ENCODE measurements at places on chromosomes 11 and 22.

DNA sequence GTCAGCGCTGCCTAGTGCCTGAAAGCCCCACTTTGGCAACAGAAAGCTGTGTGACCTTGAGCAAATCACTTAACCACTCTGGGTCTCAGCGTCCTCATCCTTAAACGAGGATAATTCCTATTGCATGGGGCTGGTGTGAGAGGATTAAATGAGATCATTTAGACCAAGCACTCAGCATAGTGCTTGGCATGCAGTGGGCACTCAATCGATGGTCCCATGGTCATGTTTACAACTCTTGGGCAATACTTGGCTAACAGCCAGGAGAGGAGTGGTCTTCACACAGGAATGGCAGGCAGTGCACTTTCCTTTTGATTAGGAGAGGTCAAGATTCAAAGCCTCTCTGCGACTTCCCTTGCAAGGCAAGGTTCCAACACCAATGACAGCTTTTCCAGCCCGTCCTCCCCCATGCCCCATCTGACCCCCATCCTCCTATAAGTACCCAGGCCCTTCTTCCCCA lies 14.1 kb downstream of the TNKS1BP1 start:
- no peak for DNase-seq

GRCh38 chr22:20135265-20135664 lies 3.7 kb downstream of the ZDHHC8 start:
- DNase-seq, result no peak

- DNase-seq, result no peak
These were observed 60.6 kb upstream of the HSD17B12 start for GRCh38 chr11:43619863-43620505.

DNA sequence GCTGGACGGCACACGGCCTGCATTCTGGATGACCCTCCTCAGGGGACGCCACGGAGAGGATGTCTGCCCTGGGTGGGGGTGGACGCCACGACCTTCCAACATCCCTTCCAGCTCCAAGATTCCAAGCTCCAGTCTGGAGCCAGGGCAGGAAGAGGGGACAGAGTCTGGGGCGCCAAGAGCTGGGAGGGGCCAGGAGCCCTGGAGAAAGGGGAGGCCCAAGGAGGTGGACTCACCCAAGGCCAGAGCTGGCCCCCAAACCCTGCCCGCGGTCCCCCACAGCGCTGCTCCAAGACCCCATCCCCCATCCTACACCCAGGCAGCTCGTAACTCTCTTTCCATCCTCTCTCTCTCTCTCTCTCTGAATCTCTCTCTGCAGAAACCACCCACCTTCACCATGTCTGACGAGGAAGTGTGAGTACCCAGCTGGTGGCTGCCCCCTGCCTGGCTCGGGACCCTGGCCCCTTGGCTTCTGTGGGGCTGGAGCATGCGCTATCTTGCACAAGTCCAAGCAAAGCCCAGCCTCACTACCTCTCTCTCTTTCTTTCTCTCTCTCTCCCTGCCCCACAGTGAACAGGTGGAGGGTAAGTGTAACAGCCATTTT lies 3.1 kb downstream of the TNNT3 start:
- no peak for DNase-seq

DNA sequence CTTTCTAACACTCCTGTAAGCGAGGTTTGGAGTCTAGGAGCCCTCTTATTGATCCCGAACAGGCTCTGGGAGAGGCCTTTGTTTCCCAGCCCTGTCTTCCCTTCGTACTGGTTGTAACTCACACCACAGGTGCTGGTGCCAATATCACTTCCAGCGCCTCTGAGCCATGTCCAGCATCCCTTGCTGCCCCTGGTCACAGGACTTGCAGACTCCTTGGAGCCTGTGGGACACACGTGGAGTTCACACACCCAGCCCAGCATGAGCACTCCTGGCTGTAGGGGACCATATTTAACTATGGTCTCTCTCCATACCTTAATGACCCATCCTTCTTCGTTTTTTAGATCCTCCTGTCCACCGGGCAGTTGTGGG lies 2.2 kb downstream of the ZBTB16 start:
- DNase-seq, result no peak

- no peak for DNase-seq
These were observed 434.4 kb downstream of the METTL15 start for GRCh38 chr11:28542561-28542960.

DNA sequence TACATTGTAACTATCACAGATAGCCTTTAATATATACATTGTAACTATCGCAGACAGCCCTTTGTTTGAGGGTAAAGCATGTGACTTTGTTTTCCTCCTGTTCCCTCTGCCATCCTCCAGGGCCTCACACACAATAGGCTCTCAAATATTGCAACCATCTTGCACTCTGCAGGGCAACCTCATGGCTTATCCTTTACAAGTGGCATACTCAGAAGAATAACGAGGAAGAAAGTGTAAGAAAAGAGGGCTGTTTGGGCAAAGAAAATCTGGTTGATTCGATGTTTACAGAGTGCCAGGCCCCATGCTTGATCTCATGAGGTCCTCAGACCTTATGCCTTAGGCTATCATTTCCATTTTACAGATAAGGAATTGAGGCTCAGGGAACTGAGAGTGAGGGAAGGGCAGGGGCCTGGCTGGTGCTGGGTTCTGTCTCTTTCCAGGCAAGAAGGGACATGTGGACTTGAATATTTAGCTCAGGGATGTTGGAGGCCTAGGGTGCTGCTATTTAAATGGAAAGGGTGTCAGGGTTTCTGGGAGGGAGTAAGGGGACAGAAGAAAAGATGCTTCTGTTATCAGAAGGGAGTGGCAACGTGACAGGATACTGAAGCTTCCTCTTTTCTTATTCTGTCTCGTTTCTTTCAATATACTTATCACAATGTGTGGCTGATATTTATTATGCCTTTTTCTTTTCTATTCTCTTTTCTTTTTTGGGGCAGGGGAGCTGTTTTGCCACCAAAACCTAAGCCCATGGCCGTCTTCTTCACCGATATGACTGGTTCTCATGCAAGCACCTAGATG lies 1.1 kb upstream of the SAMM50 start:
- no peak for DNase-seq

DNA sequence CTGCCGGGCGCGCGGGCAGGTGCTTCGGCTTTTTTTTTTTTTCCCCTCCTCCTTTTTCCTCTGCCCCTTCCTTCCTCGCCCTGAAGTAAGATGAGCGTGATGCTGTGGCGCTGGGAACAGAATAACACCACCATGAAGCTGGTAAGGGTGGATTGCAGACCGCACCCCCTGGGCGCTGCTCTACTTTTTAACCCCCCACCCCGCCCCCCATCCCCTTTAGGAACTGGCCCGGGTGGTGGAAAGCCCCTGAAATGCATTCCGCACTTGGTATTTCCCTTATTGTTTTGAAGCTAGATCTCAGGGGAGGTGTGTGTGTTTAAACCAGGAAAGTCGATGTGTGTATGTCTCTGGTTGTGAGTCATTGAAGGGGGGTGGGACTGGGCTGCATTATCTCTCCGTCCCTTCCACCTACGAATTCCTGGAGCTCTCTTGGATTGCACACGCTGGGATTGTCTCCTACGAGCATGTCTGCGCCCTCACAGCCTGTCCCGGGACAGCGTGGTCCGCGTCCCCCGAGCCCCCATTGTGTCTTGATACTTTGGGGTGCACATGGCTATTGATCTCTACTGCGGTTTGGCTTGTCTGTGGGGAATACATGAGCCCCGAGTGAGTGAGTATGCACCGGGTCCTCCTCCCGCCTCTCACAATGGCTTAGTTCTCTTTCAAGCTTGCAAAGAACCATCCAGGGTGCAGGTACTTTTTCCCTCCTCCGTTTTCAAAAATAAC lies 64.9 kb downstream of the NAV2 start:
- no peak for DNase-seq

DNA sequence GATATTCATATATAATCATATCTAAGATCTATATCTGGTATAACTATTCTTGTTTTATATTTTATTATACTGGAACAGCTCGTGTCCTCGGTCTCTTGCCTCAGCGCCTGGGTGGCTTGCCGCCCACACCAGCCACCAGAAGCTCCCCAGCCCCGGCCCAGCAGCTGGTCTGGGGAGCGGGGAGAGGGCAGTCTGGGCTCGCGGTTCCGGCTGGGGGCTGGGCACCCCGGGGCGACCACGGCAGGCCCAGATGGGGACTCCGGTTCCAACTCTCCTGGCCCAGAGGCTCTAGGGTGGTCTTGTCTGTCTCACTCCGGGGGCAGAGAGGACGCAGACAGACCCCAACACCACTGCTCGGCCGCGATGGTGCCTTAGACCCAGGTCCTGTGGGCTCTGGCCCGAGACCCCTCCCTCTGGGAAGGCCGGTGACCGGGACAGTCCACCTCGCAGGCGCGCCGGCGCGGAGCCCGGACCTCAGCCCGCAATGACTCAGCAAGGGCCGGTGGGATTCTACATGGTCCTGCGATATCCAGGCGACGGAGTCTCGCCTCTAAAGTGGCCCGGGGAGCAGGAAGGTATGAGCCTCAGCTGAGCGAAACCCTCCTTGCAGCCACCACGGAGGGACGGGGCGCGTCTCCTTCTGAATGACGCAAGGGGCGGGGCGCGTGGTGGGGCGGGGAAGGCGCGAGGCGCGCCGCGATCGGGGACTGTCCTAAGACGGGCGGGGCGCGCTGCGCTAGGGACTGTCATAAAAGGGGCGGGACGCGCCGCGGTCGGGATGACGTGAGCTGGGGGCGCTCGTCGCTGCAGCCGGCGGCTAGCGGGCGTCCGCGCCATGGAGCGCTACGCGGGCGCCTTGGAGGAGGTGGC lies at the start of gene DGCR6:
TSS of gene DGCR6 (plus strand) at position 781 of the 870 bp plus-strand sequence. CDS start at position 836, 55 bp downstream.
- DNase-seq, result no peak

GRCh38 chr11:44310463-44311272 lies 729 bp upstream of the ALX4 start:
- DNase-seq, result no peak

- DNase-seq, result peak; percentile 19
These were observed 143.2 kb downstream of the BBOX1 start for GRCh38 chr11:27183672-27184457.

DNA sequence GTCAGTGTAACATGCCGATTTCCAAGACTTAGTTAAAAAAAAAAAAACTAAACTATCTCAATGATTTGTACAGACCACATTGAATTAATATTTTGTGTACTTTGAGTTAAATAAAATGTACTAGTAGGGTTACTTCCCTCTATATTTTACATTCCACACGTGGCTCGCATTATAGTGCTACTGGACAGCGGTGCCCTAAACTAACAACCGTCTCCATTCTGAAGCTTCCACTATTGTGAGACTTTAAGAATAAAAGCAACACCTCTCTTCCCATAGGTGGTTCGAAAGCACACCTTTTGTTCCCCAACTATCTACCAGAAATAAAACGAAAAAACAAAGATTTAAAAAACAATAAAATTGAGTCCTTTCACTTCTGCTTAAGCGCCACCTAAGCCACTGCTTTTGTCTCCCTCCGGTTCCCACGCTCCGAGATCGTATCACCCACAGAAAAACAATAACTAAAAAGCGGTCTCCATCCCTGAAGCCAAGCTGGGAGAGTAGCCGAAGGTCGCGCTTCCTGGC lies 380 bp upstream of the TTC17 start:
- no peak for DNase-seq

DNA sequence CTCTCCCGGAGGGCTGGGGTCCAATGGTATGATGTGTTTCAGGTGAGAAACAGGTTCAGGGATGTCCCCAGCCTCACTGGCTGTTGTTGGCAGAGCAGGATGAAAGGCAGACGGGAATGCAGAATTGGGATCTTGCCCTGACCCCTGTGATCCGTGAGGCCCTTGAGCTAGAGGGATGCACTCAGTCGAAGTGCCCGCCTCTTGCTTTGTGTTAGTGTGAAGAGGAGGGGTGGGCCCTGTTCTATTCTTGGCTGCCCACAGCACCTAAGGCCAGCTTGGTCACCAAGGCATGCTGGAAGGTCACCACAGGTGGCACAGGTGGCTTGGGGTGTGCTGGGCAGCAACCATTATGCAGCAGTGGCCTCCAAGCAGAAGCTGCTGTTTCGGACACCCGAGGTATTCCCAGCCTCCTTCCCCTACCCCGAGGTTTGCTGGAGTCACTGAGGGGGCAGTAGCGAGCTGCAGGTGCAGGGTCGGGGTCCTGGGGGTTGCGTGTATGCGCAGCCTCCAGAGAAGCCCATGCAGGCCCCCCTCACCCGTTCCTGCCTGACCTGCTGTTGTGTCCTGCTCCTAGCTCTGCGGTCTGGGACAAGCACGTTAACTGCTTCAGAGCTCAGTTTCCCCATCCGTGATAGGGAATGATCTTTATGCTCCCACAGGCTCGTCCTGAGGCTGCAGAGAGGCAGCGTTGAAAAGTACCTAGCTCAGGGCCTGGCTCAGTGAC lies 13.0 kb downstream of the LRP5 start:
- no peak for DNase-seq

DNA sequence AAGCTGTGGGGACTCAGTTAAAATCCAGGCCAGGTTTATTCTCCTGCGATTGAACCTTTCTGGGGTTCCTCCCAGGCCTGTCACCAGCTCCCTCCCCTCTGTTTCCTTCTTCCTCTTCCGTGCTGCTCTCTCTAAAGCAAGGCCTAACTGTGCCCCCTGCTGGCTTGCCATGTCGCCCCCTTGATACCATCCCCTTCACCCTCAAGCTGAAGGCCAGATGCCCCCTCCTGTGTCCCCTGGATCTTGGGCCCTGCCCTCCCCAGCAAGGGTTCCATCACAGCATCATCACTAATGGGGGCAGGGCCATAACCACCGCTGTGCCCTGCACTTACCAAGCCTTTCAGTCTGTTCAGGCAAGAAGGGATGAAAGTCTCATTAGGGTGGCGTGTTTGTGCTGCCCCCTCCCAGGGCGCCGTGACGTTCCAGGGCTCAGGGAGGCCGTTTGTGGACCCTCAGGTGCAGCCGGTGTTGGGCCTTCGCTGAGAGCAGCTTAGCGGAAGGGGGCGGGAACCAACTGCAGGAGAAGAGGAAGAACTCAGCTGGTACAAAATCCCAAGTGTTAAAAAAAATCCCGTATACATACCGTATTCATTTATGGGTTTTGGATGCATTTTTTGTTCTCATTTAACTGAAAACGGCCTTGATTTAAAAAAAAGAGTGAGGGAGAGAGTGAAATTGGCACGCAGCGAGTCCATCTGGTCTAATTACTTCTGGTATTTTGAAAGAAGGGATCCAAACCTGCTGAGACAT lies 69.9 kb downstream of the MPPED1 start:
- DNase-seq, result no peak

- no peak for DNase-seq
These were observed 389.2 kb downstream of the SHANK2 start for GRCh38 chr11:70863186-70863585.

GRCh38 chr11:99952816-99953215 lies 734.3 kb upstream of the ARHGAP42 start:
- no peak for DNase-seq

- DNase-seq, result no peak
These were observed 826.3 kb downstream of the DLG2 start for GRCh38 chr11:84800755-84801346.

GRCh38 chr11:44920451-44920850 lies 30.2 kb downstream of the TP53I11 start:
- no peak for DNase-seq

- no peak for DNase-seq
These were observed 681 bp upstream of the ARHGEF12 start for GRCh38 chr11:120335556-120335907.

- no peak for DNase-seq
These were observed 1058.2 kb downstream of the LRRC4C start for GRCh38 chr11:40401132-40401853.

GRCh38 chr11:74570266-74571061 lies 21.9 kb upstream of the POLD3 start:
- peak; percentile 20 for DNase-seq

GRCh38 chr11:120241277-120241676 lies 1.3 kb downstream of the POU2F3 start:
- no peak for DNase-seq

GRCh38 chr11:9905501-9905951 lies 241.6 kb downstream of the SWAP70 start:
- no peak for DNase-seq

- peak; percentile 88 for DNase-seq
These were observed 58.3 kb downstream of the MYH9 start for GRCh38 chr22:36329254-36330078.

Measured in activated CD8-positive, alpha-beta memory T cell treated with anti-CD3 and anti-CD28 coated beads, Interleukin-2, amount 50 U/mL, for 4 hours (primary cell).